ENCODE measurements at places on chromosomes 4 and X.

- DNase-seq, result no peak
Measured at GRCh38 chrX:154457491-154458115, 478 bp upstream of the PLXNA3 start.

DNA sequence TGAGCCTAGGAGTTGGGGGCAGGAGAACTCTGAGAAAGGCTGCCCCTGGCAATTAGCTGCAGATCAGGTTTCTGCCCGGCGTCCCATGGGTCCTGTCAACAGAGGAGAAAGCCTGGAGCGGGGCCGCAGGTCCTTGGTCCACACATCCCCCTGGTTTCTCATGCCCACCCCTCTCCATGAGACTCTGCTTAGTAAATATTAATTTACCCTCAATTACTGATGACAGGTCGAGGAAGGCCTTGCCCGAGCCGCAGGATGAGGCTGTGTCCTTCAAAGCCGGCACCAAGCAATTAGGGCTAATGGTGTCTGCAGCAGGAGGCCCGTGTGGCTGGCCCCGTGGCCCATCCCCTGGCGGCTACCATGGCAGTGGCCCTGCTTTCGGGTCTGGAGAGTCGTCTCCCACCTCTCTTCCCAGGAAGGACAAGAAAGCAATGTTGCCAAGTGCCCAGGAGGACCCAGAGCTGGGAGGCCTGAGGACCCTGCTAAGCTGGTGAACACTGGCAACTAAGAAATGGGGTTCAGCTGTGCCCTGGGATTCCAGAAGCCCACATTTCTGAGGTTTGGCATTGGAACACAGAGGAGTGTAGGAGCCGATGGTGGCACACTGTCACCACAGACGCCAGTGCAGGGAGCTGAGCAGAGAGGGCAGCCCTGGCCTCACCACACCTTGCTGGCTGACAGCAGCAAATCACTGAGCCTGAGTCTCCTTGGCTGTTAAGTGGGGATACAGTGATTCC, 114.6 kb downstream of the CPZ start:
- DNase-seq, result no peak

DNA sequence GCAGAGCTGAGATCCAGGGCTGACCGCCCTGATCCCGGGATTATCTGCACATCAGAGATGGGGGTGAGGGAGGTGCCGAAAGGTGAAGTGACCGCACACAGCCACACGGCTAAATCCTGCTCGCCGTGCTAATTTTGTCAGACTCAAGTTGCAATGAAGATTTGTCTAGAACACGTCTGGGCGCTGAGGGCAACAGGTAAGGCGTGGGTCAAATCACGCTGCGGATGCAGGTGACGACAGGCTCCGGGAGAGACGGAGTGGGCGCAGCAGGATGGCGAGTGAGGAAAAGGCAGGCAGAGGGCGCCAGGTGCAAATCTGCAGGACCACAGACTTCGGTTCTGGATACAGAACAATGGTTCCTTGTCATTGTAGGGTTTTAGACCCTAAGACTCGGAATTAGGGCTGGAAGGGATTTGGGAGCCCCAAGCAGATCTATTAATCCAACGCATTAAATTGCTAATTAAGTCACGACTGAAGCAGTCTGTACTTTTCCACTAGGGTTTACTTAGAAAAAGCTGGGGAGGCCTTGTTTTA, 1.9 kb upstream of the TBC1D14 start:
- DNase-seq, result no peak

- no peak for DNase-seq
Measured at GRCh38 chr4:113636877-113637276, 124.7 kb downstream of the CAMK2D start.

GRCh38 chr4:2930758-2931511, 32.3 kb downstream of the NOP14 start:
- DNase-seq, result no peak
